ENCODE measurements at places on chromosomes 1 and 21.

GRCh38 chr1:183804916-183805841 is at the start of gene RGL1:
Gene RGL1, plus strand, starts transcription at chr1:183805120. Its CDS starts 178 bp downstream, at chr1:183805298.
- peak within 1 kb of the TSS; percentile 60 for H3K4me3 ChIP-seq
- peaks cover 11% of the 10 kb centered on the region for H3K27me3 ChIP-seq
- H3K4me1 ChIP-seq: peaks cover 48% of the 10 kb centered on the region
- peak; percentile 91 for DNase-seq
- H3K36me3 ChIP-seq: no peaks in the 10 kb centered on the region

- H3K4me1 ChIP-seq: no peaks in the 10 kb centered on the region
- peaks cover 15% of the 10 kb centered on the region for H3K36me3 ChIP-seq
- H3K27me3 ChIP-seq: no peaks in the 10 kb centered on the region
Measured at GRCh38 chr1:214637125-214637524, 34.1 kb downstream of the CENPF start.

DNA sequence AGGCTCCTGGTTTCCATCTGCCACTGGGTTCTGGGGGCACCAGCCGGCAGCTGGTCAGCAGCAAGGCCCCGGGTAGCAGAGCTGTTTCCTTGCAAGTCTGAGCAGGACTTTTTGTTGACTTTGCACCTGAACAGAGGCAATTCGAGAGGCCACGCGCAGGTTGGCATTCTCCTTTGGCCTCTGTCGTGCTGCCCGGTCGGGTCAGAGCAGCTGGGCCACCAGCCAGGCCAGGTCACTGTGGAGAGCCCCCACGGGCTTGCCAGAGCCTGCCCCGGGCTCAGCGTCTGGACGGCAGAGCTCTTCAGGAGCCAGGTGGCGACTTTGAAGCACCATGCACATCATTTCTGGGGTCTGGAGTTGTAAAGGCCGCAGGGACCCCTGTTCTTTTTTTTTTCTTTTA is 28.4 kb upstream of the TMEM52 start:
- H3K36me3 ChIP-seq: no peaks in the 10 kb centered on the region
- H3K4me1 ChIP-seq: peaks cover 6% of the 10 kb centered on the region
- no peak for DNase-seq
- peaks cover 13% of the 10 kb centered on the region for H3K27me3 ChIP-seq
- no peak overlapping the region for H3K4me3 ChIP-seq

DNA sequence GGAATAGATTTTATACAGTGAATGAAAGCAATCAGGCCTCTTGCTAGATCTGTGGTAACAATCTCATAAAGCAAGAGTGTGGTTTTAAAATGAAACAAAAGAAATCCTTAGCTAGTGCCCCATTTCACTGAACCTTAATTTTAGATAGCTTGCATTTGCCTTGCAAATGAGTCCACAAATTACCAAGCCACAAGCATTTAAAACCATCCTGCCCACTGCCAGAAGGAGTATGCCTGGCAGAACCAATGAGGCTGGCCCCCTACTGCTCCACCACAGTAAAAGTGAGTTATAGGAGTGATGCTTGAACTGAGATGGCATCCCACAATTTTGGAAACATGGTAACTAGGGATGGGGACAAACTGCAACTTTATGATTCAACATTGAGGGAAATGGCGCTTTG is 206.4 kb upstream of the LMO4 start:
- DNase-seq: no peak
- H3K4me3 ChIP-seq: no peak overlapping the region
- no peaks in the 10 kb centered on the region for H3K36me3 ChIP-seq
- no peaks in the 10 kb centered on the region for H3K4me1 ChIP-seq
- H3K27ac ChIP-seq: no peak overlapping the region
- H3K27me3 ChIP-seq: no peaks in the 10 kb centered on the region

DNA sequence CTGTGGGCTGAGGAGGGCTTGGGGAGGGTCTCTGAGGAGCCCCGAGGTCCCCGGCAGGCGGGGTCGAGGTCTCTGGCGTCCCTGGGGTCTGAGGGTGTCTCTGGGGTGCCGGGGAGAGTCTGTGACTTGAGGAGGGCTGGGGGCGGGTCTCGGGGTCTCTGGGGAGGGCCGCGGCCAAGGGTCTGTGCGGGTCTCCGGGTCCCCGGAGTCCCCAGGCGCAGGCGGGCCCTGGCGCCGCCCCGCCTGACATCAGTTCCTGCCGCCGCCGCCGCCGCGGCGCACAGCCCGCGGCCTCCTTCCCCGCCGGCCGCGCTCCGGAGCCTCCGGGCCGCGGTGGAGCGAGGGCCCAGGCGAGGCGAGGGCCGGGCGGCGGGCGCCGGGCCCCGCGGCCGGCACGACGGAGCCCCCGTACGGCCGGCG is at the start of gene PLEKHM2:
TSS of gene PLEKHM2 (plus strand) at position 279 of the 420 bp plus-strand sequence. CDS start 239 bp downstream, outside the sequence.
- peak; percentile 64 for DNase-seq
- no peaks in the 10 kb centered on the region for H3K4me1 ChIP-seq
- H3K27me3 ChIP-seq: no peaks in the 10 kb centered on the region
- peak within 1 kb of the TSS; percentile 81 for H3K27ac ChIP-seq
- peak within 1 kb of the TSS; percentile 76 for H3K4me3 ChIP-seq

Measured in left lung (tissue), 14 donors.